ENCODE measurements at places on chromosomes 3 and 15. TPM values are rescaled to one million over a fixed set of nuclear protein-coding genes. Genes with fewer than 3 reads are reported as not detected.

GXYLT2 gene
- not detected for total RNA-seq

KAT2B gene
- 18.9 TPM for total RNA-seq

RHOV gene
- 0.35 TPM for total RNA-seq

RTP3 gene
- not detected for total RNA-seq

C2CD4A gene
- 0.69 TPM for total RNA-seq

CHRNB4 gene
- total RNA-seq, result not detected

Measured in activated T-cell treated with anti-CD3 and anti-CD28 coated beads, Interleukin-2, amount 50 U/mL, for 4 hours (primary cell).